ENCODE measurements at places on chromosomes 6 and 20. TPM values are rescaled to one million over a fixed set of nuclear protein-coding genes. Genes with fewer than 3 reads are reported as not detected.

BACH2 gene
- total RNA-seq: 2.2 TPM

CD24 gene
- 0.35 TPM for total RNA-seq

RAB32 gene
- 7.6 TPM for total RNA-seq

ANGPT4 gene
- 0.05 TPM for total RNA-seq

KCNQ5 gene
- total RNA-seq: not detected

GNRH2 gene
- total RNA-seq: not detected

CRISP2 gene
- not detected for total RNA-seq

DNA sequence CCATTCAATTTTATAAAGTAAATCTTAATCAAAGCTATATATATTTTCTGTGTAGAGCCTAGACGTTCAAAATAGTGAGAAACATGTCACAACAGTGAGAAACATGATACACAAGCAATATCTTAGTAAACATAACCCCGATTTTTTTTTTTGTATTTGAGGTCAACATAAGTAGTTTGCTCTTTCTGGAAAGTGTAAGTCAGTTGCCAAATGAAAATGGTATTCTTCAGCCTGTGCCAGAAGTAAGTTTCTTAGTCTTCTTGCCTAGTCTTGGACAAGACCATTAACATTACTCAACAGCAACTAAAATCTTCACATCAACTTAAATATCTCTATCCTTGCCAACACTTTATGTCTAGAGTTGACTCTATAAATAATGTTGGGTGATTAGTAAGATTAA, 59.7 kb downstream of the METTL24 start:
- no peak for DNase-seq

DNA sequence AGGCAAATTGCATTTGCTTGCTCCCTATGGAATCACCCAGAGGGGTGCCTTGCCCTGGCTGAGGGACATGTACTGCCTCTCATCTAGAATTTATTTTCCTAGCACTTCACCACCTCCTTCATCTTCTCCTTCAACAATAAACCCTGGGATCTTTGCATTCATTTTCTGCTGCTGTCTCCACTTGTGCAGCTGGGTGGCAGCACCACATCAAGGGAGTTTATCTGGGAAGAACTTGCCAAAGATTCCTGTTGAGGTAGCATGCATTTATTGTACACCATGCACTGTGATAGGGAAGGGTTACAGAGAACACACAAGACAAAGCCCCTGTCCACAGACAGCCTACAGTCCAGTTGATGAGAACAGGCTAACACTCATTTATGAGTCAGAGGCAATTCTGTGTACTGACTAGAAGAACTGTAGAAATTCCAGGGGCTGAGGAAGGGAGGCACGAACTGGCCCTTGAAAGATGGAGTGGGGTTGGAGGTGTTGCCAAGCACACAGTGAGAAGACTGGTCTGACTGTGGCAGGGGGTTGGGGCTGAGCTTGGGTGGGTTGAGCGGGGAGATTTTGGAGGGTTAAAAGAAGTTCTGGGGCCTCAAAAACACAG, 17.5 kb downstream of the C20orf173 start:
- DNase-seq: no peak

GRCh38 chr6:11538819-11539468, 1.4 kb downstream of the TMEM170B start:
- no peak for DNase-seq

- no peak for DNase-seq
Measured at GRCh38 chr6:95686272-95686671, 108.9 kb downstream of the MANEA start.

DNA sequence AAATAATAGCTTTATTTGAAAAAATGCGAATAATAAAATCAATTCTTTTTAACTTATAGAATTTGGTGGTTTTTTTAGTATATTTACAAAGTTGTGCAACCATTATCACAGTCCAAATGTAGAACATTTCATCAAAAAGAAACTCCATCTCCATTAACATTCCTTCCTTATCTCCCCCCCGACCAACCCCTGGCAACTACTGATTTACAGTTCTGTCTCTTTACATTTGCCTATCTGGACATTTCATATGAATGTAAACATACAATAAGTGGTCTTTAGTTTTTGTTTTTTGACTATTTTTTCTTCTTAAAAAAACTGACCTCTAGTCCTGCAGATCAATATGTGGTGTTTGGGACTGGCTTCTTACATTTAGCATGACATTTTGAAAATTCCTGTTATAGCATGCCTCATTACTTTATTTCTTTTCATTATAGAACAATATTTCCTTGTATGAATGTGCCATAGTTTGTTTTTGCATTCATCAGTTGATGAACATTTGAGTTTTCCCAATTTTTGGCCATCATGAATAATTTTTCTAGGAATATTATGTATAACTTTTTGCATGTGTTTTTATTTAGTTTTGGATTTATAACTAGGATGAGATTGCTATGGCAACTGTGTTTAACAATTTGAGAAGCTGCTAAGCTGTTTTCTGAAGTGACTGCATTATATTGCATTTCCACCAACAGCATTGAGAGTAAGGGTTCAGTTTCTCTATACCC, 344.7 kb downstream of the NKAIN2 start:
- no peak for DNase-seq
